Hair follicular keratinocyte (primary cell): ENCODE measurements at places on chromosomes 5 and 9. TPM values are rescaled to one million over a fixed set of nuclear protein-coding genes. Genes with fewer than 3 reads are reported as not detected.

Gene CENPK
- total RNA-seq = 10.5 and 21.7 TPM in 2 replicates

Gene IFNB1
- not detected in 2 replicates for total RNA-seq

Gene ADAMTS2
- 0.23 and 0.68 TPM in 2 replicates for total RNA-seq

Gene TIGD6
- total RNA-seq = 2.3 and 4.2 TPM in 2 replicates

Gene SMIM33
- not detected in 2 replicates for total RNA-seq

Gene ANKRD34B
- not detected in 2 replicates for total RNA-seq

Gene NIM1K
- 0.08 TPM in 1 of 2 replicates, not detected in the other for total RNA-seq

Gene FBXW2
- 18.8 and 26.6 TPM in 2 replicates for total RNA-seq

Gene CCDC171
- 0.47 and 0.49 TPM in 2 replicates for total RNA-seq

Gene MUSK
- total RNA-seq = not detected in 2 replicates

Gene FOXD4
- total RNA-seq = 0.08 and 0.65 TPM in 2 replicates

Gene ANKRD20A1
- total RNA-seq = not detected in 2 replicates

Gene SLC45A2
- not detected in 2 replicates for total RNA-seq

Gene GDNF
- 0.04 TPM in 1 of 2 replicates, not detected in the other for total RNA-seq

Gene FOXD4L4
- total RNA-seq = not detected in 2 replicates
